COLO829 (cell line): ENCODE measurements at places on chromosomes 12 and 14.

DNA sequence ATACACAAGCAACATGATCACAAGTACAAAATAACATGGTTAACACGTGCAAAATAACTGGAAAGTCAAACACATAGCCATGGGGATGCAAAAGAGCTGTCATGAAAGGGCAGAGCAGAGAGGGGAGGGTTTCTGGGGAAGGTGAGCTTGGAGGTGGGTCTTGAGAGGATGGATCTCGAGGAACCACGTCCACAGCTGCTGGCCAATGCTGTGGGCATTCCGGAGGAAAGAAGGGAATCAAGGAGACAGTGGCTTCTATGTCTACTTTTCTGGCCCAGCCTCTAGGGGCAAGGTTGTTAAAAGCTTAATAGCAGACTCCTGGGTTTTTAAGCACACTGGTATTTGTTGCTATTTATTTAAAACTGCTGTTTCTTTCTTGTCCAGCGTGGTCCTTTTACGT is 8.4 kb upstream of the MYH7 start:
- DNase-seq, result no peak

DNA sequence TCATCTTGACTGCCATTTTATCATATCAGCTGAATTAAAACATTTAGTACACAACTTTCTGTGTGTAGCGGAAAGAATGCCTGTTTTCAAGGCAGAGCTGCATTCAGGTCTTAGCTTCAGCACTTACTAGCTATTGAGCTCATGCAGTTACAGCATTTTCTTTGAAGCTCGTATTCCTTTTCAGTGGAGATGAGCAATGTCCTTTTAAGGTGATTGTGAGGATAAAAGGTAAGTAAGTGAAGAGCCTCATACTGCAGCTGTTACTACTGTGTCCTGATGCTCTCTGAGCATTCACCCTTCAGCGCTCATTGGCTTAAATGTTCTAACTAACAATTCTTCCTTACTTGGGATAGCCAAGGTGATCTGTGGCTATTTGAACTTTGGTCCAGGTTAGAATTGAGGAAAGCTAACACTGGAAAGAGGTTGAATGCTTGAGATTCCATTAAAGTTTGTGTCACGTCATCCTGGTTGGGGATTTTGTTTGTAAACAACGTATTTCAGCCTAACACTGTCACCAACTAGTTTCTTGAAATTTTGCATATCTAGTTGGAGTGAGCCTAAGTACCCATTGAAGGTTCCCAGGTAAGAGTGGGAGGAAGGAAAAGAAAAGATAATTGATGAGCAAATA is 71.4 kb downstream of the PAPOLA start:
- DNase-seq, result no peak

- DNase-seq, result no peak
Observed at GRCh38 chr12:42382013-42382696, 56.2 kb downstream of the PPHLN1 start.

- DNase-seq, result peak; percentile 56
Observed at GRCh38 chr14:62179367-62180018, 417.3 kb downstream of the SNAPC1 start.

DNA sequence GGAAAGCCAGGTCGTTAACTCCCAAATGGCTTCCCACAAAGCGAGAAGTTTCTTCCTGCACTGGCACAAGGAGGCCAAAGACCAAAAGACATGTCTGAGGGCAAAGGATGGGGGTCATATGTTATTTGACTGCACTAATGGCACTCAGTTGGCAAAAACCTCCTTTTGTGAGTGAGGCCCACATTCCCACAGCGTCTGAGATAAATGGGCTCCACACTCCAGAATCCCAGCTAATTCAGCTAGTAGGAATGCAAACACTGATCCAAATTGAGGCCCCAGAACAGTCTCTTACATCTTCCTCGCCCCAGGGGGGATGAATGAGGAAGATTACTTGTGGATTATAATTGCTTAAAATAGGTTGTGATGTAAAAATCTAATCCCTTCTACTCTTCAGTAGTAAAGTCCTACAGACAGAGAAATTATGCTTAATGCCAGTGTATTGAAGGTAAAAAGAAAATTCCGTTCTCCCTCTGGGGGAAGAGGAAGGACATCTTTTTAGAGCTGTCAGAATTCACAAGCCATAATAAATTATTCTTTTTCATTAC is 86.4 kb upstream of the PIWIL1 start:
- DNase-seq, result no peak

DNA sequence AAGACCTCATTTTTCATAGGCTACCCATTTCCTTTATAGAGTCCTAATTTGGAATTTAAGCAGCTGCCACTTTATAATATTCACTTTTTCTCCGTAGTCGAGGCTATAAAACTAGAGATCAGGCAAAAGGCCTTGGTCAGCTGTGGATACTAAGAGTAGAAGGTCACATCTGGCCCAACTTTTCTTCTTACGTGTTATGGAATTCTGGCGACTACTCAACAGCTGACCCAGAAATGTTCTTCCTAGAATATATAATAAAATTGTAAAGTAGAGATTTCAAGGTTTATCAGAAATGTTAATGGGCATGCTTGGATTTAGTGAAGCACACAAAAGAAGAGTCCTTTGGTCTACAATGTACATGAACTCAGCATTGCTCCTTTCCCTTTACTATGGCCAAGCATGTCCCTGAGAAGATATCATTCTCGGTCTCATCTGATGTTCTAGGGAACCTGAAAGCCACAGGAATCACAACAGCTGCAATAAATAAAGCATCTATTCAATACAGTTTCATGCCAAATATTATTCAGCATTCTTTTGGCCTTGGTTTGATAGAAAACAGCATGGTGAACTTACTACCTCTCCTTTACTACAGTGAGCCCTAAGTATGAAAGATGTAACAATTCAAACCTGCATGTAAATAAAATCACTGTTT is 261.4 kb upstream of the NPAS3 start:
- DNase-seq, result no peak

DNA sequence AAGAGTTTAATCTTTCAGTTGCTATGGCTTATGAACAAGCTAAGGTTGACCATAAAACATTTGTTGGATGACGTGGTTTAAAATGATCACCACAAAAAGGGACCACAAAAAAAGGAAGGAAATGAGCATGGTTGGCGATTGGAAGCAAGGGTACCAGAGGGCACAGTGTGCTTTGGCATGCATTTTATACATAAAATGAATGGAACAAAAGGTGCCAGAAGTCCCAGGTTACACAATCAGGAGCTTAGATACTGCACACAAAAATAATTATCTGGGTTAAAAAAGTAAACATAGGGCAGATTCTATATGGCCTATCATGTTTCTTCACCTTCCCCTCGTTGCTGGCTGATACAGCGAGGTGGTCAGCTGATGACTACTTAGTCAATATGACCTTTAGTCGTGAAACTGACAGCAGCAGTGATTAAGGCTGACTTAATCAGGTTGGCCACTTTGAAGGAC is 50.7 kb downstream of the ZC3H14 start:
- no peak for DNase-seq

DNA sequence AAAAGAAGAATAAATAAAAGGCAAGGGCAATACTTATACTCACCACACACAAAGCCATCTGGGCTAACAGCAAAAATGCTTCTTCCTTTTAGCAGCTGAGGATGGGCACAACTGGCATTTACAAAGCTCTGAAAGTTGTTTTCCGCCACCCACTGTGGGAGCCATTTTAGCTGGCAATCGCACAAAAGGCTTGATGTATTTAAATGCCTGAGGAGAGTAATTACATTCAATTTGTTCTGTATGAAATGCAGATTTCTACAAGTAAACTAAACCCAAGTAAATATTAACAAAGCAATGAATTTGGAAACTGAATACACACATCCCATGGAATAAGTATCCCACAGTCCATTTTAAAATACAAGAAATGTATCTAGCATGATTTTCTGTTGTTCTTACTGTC is 37.5 kb downstream of the LRIG3 start:
- no peak for DNase-seq

DNA sequence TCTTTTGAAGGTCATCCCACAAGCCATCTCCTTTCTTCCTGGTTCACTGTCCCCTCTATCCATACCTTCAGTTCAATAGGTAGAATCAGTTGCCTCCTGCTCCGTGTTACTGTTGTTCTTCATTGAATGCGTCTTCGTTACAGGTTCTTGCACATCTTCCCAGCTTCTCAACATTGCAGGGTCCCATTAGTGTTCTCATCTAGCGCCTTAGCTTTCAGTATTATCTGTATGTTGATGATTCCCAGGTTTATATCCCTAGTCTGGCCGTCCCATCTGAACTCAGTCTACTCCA is 2.0 kb downstream of the SCFD1 start:
- no peak for DNase-seq

- DNase-seq, result no peak
Observed at GRCh38 chr14:94284221-94284620, 8.8 kb downstream of the SERPINA10 start.
